ENCODE measurements at places on chromosomes 12 and 14.

DNA sequence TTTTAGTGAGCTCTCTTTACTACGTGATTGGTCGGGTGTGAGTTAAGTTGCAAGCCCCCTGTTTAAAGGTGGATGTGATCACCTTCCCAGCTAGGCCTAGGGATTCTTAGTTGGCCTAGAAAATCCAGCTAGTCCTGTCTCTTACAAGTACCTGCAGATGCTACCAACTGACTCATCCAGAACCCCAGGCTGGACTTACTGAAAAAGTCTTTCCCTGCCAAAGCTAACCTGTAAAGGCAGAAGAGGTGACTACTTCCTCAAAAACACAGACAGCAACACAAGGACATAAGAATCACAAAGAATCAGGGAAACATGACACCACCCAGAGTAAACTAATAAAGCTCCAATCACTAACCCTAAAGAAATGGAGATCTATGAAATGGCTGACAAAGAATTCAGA lies 39.1 kb upstream of the HIGD1C start:
- DNase-seq = no peak

DNA sequence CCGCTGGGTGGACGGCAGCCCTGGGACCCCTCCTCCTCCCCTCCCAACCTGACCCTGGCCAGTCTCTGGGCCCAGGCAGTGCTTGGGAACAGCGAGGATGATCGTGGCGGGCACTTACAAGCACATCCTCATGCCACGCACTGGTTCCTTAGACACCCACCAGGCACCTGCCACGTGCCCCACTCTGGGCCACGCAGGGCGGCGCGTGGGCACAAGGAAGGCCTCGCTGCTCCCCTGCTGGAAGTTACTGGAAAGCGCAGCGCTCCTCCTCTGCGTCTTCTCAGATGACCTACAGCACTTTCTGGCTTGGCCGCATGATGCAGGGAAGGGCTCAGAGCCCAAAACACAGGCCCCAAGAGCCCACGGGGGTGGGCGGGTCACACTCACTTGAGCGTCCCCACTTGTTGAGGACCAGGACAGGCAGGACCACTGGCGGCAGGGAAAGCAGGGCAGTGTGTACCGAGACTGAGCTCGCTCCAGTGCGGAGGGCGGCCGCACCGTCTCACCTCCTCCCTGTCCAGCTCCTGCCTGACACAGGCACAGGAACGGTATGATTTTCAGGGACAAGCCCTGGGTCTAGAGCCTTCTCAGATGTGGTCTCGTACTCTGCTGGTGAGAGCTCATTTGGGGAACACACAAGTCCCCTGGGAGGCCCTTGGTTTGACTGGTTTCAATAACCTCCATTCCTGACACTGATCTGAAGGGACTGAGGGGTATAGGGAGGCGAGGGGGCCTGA lies 128.3 kb upstream of the EVL start:
- DNase-seq = no peak

DNA sequence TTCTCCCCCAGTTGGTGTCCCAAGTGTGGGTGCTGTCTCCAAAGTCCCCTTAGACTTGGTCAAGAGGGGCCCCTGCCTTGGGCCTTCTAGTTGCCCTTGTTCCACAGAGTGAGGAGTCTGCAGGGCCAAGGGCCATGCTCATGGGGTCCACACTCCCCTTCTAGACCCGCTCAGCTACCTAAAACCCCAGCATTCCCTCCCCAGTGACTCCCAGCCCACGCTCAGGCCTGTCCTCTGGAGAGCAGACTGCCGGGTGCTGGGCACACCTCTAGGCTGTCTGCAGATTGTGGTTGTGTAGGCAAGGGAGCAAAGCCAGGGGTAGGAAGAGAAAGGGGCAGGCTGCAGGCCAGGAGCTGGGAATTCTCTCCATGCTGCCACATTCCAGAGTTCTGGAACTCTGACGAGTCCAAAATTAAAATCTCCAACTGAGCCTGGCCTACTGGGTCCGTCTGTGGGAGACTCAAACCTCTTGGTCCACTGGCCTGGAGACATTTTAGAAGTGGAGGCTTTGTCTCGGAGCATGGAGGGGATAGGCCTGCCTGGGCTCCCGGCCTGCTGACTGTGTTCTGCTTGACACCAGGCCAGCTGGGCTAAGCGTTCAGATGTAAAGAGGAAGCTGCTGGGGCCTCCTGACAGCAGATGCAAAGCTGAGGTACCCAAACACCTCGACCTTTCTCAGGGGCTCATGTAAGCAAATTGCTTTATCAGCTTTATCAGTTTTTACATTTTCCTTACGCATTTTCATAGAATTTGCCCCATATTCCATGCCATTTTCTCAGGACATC lies 13.7 kb upstream of the KRT5 start:
- no peak for DNase-seq

- DNase-seq = no peak
These were observed 783.3 kb upstream of the MGAT4C start for GRCh38 chr12:87039536-87039935.

GRCh38 chr12:112131686-112132085 lies 6.3 kb downstream of the TRAFD1 start:
- no peak for DNase-seq
